ENCODE measurements at places on chromosomes 16 and 17.

GRCh38 chr17:30211371-30211770, 24.1 kb downstream of the SLC6A4 start:
- no peak for DNase-seq

- no peak for DNase-seq
These were observed 4.8 kb upstream of the MT2A start for GRCh38 chr16:56603589-56603988.

- DNase-seq, result no peak
These were observed 6.5 kb upstream of the ATXN7L3 start for GRCh38 chr17:44205962-44206824.

DNA sequence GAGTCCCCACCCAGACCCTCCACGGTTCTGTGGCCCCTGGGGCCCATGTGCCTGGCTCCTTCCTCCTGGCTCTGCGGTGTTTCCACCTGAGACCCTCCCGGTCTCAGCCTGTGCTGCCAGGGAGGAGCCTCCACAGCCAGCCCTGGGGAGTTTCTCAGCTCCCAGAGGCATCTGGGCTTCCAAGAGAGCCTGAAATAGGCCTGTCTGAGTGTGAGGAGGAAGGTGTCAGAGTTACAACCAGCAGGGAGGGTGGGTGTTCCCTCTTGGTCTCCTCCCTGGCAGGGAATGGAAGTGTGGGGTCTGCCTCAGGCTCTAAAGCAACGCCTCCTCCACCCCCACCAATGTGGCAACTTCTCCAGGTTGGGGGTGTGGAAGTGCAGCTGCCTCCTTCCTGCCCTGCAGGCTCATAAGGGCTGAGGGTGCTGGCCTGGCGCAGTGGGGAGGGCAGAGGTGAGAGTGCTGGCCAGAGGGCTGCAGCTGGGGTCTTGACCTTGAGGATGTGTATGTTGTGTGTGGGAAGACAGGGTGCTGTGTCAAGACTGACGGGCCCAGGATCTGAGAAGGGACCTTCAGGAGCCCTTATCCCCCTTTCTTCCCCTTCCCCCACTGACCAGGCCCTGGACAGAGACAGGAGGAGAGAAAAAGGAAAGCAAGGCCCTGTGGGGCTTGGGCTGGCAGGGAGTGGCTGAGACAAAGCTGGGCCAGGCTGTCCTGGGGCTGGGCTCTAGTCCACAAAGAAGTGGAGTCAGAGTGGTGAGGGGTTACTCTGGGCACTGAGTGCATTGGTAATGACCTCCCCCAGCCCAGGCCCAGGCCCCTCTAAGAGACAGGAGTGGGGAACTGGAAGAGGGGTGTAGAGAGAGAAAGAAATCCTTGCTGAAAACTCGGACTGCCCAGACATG, 2.4 kb downstream of the CYGB start:
- DNase-seq, result no peak

All from hindlimb muscle (tissue), 1 donor.